ENCODE measurements at places on chromosomes 12 and 14.
A peak's percentile ranks its signal among the peaks of the same experiment; 100 is the strongest.

GRCh38 chr12:85283560-85283959, 3.5 kb downstream of the ALX1 start:
- no peak for DNase-seq

DNA sequence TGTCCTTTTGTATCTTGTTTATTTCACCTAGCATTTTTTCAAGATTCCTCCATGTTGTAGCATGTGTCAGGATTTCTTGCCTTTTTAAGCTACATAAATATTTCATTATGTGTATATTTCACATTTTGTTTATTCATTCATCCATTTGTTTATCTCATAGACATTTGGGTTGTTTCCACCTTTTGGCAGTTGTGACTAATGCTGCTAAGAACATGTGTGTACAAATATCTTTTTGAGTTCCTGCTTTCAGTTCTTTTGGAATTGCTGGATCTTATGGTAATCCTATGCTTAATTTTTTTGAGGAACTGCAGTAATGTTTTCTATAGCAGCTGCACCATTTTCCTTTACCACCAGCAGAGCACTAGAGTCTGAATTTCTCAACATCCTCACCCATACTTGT, 62.4 kb downstream of the SCN8A start:
- DNase-seq = no peak

DNA sequence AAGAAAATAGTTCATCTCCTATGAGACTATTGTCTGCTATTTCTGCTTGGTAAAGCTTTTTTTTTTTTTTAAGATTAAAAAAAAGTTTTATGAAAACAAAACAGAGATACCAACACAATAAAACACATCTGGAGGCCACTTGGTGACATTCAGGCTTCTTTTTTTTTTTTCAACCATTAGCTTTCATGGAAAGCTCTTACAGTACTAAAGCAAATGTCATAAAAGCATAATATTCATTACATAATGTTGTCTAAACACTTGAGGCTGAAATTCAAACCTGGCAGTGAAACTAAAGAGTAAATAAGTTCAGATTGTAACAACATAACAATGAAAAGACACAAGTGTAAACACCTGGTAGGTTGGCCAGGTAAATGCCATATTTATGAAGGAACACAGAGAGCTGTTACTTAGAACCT, 14.7 kb downstream of the PRICKLE1 start:
- no peak for DNase-seq

GRCh38 chr12:32765906-32766305, 10.2 kb upstream of the YARS2 start:
- no peak for DNase-seq

- DNase-seq = no peak
Measured at GRCh38 chr12:122423258-122424165, 1.0 kb upstream of the CLIP1 start.

DNA sequence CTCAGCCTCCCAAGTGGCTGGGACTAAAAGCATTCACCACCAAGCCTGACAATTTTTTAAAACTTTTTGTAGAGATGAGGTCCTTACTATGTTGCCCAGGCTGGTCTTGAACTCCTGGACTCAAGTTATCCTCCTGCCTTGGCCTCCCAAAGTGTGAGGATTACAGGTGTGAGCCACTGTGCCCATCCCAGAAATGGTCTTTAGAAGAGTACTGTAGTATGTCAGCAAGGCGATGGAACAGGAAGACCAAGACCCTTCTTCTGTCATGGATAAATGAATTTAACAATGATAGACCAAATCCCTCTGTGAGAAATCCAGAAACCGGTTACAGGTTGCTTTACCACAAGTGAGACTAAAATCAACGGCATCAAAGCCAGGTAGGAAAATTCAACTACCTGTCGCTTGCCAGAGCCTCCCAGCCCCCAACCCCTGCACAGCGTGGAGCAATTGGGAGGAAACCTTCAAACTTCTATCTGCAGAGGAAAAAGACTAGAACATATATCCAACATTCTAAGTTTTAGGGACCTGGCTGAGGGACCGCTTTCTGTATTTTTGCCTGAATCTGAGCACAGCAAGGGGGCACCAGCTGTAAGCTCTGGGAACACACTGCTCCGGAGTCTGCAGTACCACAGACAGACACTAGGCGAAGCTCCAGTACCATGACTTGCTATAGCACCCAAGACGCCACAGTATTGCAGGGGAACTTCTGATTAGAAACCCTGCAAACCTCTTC, 51.3 kb downstream of the CPSF6 start:
- peak; percentile 26 for DNase-seq

DNA sequence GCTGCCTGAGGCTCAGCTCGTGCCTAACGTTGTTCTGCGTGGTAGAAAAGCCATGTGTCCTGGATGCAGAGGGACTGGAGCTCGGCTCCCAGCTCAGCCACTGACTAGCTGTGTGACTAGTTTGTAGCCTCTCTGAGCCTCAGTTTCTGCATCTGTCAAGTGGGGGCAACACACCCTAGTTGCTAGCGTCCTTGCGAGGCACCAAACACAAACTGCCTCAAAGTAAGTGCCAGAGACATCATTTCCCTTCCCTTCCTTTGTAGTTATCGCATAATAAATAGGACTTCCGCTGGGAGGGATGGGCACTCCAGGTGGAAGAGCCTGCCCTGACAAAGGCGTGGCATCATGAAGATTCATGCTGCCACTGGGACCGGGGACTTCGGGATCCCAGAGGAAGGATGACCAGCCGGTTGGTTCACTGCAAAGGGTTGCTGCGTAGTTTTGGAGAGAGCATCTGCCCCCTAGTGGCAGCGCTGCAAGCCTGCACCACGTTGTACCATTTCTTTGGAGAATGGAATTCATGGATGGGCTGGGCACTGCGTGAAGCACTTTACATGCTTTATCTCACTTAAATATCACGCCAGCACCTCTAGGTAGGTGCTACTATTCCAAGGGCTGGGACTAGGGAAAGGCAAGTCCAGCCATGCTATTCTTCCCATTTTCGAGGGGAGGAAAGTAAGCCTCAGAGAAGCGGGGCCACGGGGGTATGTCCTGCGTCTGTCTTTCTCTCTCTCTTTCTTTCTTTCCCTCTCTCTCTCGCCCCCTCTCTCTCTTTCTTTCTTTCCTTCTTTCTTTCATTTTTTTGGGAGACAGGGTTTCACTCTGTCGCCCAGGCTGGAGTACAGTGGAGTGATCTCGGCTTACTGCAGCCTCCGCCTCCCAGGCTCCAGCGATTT, 4.6 kb downstream of the CCDC197 start:
- DNase-seq = peak; percentile 16

DNA sequence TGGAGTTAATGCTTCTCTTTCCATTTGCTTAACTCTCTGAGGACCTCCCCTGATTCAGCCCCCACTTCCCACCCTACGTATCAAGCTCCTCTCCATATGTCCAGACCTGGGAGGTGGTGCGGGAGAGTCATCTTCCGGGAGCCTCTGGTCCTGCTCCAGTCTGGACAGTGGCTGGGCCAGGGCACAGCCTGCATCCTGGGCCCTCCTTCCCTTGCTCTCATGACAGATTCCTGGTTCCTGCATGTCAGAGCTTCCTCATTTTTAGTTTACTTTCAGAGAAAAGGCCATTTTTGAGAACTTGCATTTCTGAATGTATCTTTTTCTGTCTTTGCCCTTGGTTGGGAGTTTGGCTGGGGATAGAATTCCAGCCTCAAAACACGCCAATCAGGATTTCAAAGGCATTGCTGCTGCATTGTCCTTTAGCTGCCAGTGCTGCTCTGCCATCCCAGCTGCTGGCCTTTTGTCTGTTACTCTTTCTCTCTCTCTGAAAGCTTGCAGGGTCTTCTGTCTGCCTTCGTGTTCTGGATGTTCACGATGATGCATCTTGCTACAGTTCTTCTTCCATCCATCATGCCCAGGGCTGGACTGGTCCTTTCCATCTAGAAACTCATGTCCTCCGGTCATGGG, 54.7 kb downstream of the SLC6A12 start:
- no peak for DNase-seq

DNA sequence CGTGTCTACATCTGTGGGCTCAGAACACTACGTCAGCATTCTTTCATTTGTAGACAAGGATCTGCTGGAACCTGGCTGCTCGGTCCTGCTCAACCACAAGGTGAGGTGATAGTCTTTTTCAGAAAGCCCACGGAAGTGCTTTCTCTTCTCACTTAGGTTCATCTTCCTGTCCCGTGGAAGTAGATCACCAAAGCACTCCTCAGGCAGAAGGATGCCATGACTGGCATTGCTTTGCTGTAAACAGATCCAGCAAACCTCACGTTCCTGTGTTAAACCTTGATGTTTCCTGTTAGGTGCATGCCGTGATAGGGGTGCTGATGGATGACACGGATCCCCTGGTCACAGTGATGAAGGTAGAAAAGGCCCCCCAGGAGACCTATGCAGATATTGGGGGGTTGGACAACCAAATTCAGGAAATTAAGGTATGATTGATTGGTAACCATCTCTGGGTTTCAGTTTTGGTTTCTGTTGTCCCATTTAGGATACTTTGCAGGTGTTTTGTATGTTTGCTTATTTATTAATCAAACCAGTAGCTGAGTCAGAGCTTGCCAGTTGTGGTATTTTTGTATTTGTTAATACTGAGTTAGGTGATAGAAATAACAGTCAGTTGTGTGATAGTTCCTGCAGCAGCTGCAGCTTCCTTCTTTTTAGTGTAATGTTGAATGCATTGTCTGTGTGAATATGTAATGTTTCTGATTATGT, 7.5 kb downstream of the PSMC1 start:
- DNase-seq = no peak

DNA sequence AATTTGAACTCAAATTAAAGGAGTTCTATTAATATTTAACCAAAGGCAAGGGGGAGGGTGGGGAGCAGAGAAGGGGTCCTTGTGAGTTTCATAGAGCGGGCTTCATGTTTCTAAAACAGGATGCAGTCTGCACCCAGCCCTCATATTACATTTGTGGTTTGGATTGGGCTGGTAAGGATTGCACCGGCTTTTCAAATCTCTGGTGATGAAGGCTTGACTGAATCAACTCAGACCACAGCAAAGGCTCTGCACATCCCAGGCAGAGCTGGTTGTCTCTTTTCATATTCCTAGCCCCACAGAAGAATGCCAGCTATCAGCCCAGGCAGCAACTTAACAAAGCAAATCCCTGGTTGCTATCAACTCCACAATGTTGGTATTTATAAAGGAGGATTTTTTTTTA, 1221.4 kb downstream of the VRK1 start:
- no peak for DNase-seq

- DNase-seq = no peak
Measured at GRCh38 chr12:49951411-49952240, 1.1 kb downstream of the AQP2 start.

- DNase-seq = no peak
Measured at GRCh38 chr12:42510823-42511222, 78.7 kb downstream of the PRICKLE1 start.
